ENCODE measurements at places on chromosomes 13 and 19. TPM values are rescaled to one million over a fixed set of nuclear protein-coding genes. Genes with fewer than 3 reads are reported as not detected.

DNA sequence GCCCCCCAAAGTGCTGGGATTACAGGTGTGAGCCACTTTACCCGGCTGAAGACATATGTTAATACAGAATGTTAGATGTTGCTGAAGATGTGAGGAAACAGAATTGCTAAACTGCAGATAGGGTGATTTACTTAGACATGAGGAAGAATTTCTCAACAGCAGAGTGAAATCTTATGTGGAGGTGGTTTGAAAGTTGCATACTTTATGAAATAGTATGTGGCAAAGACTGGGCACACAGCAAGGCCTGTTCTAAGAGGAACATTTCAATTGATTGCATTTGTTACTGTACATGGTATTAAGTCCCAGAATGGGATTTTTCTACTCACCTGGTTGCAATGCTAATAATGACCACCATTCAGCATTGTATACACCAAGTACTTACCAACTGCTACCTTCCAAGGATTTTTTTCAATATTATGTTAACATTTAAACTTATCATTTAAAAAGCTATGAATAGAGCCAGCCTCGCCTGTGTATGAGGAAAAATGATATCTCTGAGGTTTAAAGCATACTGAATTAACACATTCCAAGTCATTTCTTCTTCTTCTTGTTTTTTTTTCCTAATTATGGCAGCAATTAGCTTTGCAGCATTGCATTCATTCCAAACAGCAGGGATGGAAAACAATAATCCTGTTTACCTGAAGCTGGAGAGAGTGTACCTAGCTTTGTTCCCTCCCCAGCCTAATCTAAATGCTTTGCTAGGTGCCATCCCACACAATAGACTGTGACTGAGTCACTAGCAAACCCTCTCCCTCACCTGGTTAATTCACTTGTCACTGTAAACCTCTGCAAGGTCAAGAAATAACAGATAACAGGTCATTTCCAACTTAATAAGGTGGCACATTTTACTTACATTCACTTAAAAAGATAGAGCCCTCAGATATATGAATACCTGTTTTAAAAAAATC lies 19.4 kb upstream of the KLF5 start:
- DNase-seq = no peak

DNA sequence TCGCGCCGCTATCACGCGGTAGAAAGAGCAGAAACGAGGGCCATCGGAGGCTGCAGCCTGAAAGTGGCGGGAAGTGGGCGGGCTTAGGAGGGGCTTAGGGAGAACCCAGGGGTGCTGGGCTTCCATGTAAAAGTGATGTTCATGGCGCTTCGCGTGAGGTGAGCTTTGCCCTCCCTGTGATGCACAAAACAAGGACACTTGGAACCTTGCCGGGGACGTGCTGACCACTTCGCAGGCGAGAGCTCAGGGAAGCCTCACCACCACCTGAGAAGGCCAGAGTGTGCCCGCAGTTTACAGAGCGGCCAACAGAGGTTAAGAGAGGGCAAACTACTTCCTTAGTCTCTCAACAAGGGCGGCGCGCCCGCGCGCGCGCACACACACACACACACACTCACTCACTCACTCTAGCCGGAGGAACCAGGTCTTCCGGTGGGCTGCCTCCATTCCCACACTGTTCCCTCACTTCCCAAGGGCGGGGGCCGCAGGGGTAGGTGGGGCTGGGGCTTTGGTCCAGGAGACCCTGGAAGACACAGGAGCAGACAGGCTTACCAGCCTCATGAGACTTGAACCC lies 651 bp downstream of the GAPDHS start:
- no peak for DNase-seq

GRCh38 chr13:101698400-101698799 lies 245.9 kb downstream of the ITGBL1 start:
- DNase-seq = no peak

GRCh38 chr19:45079063-45079910 lies at the start of gene GEMIN7:
Gene GEMIN7 (plus strand): TSS chr19:45079260. CDS start chr19:45090115, 10,855 bp downstream.
- peak; percentile 85 for DNase-seq

- no peak for DNase-seq
Measured at GRCh38 chr19:35975608-35976214, 19.3 kb upstream of the SDHAF1 start.

Gene RXFP2
- not detected for total RNA-seq

Gene VWA8
- 16.5 TPM for total RNA-seq

Gene LILRA1
- 0.15 TPM for total RNA-seq

Gene GPR12
- total RNA-seq = not detected
